Omental fat pad (tissue), 4 donors: ENCODE measurements at places on chromosomes 12 and 14. TPM values are rescaled to one million over a fixed set of nuclear protein-coding genes. Genes with fewer than 3 reads are reported as not detected.

The ADAM21 gene
- total RNA-seq: not detected

GRCh38 chr12:65217086-65217485, 47.7 kb downstream of the LEMD3 start:
- DNase-seq: no peak

DNA sequence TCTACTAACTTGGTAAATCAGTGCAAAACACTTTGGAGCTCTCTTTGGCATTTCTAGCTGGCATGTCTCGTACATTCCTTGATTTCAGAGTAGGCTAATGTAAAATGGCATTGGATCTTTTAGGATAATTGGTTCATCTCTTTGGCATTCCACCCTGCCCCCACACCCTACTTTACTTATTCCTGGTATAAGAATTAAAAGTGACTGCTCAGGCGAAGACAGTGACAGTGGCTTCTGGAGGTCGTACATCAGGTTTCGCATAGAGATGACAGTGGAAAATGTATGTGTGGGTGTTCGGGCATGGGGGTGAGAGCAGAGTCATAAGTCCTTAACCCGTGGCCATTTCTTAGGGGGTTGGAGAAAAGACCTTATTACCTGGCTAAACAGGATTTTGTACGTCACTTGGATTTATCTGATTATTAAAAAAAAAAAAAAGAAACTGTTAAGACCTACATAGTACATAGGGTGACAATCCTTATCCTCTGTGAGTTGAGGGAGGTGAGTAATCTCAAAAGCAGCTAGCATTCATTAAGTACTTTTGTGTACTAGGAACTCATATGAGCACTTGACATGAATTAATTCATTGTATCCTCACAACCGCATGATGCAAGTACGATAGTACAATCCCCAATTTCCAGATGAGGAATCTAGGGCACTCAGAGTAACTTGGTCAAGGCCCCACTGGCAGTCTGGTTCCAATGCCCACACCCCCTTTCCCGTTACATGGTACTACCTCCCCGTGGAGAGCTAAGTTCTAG, 22.4 kb upstream of the KCNK13 start:
- no peak for DNase-seq

DNA sequence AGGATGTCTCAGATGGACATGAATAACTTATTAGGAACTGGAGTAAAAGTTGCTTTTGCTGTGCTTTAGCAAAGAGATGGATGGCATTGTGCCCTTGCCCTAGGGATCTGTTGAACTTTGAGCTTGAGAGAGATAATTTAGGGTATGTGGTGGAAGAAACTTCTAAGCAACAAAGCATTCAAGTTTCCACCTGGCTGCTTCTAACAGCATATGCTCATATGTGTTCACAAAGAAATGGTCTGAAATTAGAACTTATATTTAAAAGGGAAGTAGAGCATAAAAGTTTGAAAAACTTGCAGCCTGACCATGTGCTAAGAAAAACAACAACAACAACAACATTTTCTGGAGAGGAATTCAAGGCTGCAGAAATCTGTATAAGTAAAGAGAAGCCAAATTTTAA, 7.9 kb upstream of the CPSF6 start:
- DNase-seq: no peak

The IRF9 gene
- total RNA-seq: 126 TPM

- DNase-seq: no peak
Measured at GRCh38 chr12:93050026-93050747, 121.1 kb upstream of the EEA1 start.

The PTCSC3 gene
- not detected for total RNA-seq

DNA sequence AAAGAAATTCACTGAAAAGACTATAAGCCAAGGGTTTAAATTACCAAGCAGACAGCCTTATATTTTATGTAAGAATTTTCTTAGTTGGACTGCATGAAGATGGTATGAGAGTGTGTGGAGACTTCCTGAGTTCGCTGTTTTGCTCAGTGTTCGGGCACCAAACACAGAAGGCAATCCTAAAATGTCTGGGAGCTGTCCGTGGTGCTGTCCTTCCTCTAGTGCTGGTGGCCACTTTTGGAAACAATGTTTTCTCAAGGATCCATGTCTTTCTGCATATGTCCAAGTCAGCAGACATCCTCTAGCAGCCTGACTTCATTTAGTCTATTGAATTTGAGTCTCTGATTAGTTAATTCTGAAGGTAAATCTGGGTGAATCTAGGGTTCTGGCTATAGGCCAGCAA, 135.8 kb downstream of the SLC8A3 start:
- DNase-seq: no peak

GRCh38 chr14:88299865-88300530, 23.1 kb downstream of the KCNK10 start:
- no peak for DNase-seq

The GNG2 gene
- total RNA-seq: 51.7 TPM

The AICDA gene
- total RNA-seq: not detected

The A2ML1 gene
- not detected for total RNA-seq

The TPPP2 gene
- not detected for total RNA-seq
